NCI-H1105 treated with DMSO at 0.1 percent for 48 hours (cell line): ENCODE measurements at places on chromosomes 11 and 22.

DNA sequence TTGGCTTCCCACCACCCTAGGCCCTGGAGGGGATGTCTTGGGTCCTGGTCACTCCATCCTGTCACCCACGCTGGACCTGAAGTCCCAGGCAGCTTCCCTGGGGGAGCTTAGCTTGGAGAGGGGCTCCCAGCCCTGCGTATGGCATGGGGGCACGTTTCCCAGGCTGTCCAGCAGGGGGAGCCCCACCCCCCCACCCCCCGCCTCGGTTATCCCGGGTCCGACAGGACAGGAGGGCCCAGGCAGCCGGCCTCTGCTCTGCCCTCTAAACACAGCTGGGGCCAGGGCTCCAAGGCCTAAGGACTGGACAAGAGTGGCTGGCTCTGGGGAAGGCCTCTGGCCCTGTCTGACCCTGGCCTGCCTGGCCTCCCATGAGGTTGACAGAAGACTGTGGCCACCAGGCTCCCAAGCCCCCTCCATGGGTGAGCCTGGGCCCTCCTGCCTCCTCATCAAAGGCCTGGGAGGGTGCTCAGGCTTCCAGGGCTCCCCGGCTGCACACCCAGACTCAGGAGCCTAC, 104.8 kb downstream of the NECTIN1 start:
- no peak for DNase-seq

GRCh38 chr22:32985899-32986765, 72.0 kb downstream of the SYN3 start:
- DNase-seq = peak; percentile 39

GRCh38 chr11:70703141-70704064, 305.1 kb downstream of the CTTN start:
- DNase-seq = no peak

DNA sequence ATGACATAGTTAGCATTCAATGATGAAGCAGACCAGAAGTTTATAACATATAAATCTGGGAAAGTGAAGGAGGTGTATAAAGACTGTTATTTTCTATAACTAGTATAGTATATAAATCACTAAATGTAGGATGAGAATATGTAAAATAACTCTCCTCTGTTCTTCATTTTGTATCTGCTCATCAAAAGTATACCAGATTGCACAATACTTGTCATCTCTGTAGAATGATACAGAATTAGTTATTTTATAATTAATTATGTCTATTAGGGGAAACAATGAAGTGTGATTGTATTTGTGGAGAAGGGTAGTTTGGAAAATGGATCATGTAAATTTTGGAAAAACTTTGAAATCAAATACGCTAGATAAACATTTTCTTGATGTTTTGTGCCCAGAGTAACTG, 18.4 kb downstream of the OR51L1 start:
- no peak for DNase-seq

DNA sequence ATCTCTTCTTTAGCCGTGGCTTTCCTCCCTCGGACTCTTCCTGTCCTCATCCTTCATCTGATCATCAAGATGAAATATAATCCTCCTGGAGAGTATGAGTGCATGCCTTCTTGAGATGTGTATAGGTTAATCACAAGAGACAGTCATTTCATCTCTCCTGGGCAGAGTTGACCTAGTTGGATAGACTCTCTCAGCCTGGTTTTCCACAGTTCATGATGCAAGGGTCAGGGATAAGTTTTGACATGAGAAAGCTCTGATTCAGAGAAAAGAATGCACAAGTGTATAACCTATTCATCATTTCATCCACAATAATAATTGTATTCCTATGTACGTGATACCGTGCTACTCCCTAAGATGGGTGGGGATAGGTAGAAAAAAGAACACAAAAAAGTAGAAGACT, 33.2 kb upstream of the CCDC90B start:
- DNase-seq = no peak

GRCh38 chr11:2551131-2551530, 106.3 kb downstream of the KCNQ1 start:
- no peak for DNase-seq

DNA sequence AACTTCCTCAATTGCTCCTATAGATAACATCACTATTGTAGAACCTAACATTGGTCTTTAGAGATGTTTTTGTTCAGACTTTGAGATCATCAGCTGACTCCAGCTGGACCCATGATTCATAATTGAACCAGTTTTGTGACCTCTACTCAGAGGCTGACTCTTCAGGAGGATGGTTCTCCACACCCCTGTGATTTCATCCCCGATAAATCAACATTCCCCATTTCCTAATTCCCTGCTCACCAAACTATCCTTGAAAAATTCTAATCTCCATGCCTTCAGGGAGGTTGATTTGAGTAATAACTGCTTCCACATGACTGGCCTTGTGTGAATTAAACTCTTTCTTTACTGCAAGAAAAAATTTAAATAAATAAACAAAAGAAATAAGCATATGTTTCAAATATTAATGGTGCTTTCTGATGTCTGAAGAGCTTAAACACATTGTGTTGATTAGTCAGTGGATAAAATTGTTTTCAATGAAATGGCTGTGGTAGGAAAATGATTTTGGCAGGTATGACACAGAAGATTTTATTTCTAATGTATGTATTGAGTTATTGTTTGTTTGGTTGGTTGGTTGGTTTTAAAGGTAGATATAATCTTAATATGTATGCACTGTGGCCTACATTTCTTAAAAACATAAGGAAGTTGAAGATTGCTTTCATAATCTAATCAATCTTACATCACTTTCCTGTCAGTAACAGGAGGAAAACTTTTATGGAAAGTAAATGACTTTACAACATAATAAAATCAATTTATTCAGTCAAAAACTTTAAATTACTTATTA, 427.9 kb upstream of the CCDC179 start:
- no peak for DNase-seq

DNA sequence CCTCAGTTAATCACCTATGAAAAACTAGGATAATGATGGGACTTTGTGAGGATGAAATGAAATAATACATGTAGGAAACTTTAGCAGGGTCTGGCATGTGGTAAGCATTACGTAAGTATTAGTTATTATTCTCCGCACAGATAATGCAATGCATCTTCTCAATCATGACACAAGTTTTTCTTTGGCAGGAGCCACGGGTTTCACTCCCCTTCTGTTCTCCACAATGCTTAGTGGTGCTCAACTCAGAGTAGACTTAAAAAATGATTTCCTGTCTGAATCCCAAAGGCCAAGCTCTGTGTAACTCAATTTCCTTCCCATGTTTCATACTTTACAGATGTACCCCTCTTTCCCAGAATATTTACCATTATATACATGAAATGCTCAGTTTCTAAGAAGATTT, 82.9 kb downstream of the CCDC34 start:
- DNase-seq = no peak

- no peak for DNase-seq
Measured at GRCh38 chr11:8863838-8864237, 47.2 kb upstream of the AKIP1 start.

GRCh38 chr22:36454916-36455570, 26.4 kb downstream of the TXN2 start:
- no peak for DNase-seq

GRCh38 chr11:109853156-109853776, 239.9 kb upstream of the ZC3H12C start:
- DNase-seq = peak; percentile 29

- no peak for DNase-seq
Measured at GRCh38 chr22:50526834-50527801, 1.7 kb upstream of the SCO2 start.

DNA sequence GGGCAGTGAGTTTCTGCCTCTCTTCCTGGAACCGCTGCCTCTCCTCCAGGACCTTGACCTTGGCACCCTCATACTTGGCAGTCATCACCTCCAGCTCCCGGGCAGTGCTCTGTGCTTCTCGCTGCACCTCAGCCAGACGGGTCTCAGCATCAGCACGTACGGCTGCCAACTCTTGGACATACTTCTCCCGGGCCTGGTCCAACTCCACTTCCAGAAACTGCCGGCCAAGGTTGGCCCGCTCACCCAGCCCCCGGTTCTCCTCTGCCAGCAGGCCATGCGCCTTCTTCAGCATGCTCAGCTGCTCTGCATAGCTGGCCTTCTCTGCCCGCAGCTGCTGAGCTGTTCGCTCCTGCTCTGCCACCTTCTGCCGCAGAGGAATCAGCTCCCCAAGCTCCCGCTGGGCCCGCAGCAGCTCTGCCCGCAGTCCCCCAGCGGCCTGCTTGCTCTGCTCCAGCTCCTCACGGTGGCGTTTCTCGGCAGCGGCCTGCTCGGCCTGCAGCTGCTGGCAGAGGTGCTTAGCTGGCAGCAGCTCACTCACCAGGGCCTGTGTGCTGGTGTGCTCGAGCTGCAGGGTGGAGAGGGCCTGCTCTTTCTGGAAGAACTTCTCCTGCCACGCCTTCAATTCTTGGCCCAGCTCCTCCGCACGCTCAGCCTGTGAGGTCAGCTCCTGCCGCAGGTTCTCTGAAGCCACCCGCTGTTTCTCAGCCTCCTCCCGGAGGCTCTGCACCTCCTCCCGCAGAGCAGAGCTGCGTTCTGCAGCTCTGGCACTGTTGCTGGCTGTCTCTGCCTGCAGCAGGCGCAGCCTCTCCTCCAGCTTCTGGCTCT, 14.4 kb downstream of the IL18BP start:
- no peak for DNase-seq
